ENCODE measurements at places on chromosomes 3 and 15.

- DNase-seq = no peak
Observed at GRCh38 chr15:78179906-78180305, 30.7 kb downstream of the IDH3A start.

- DNase-seq = no peak
Observed at GRCh38 chr3:177676148-177676547, 478.9 kb upstream of the TBL1XR1 start.

GRCh38 chr3:47874438-47874837 is 71.5 kb downstream of the DHX30 start:
- DNase-seq = no peak

DNA sequence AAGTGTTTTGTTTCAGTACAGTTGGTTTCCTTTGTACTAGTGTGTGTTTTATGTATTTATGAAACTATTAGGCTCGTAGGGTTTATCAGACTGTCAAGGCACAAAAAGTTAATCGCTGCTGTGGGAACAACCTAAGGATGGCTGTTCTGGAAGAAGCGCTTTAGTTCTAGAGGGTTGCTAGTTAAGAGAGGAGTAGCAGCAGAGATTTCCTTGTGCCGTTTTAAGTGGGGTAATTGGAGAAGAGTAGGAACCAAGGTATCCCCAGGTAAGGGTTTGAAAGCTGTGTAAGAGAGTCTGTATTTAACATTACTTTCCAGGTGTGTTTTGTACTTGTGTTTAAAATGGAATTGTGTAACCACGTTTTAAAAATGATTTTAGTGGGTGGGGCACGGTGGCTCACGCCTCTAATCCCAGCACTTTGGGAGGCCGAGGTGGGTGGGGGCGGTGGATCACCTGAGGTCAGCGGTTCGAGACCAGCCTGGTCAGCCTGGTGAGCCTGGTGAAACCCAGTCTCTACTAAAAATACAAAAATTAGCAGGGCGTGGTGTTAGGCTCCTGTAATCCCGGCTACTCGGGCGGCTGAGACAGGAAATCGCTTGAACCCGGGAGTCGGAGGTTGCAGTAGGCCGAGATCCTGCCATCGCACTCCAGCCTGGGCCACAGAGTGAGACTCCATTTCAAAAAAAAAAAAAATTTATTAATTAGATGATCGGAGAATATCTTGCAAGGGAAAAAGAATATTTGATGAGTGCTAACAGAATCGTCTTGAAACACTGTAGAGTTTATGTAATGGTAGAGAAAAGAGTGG is 2.6 kb downstream of the MORF4L1 start:
- DNase-seq = no peak

- peak; percentile 33 for DNase-seq
Observed at GRCh38 chr3:17038900-17039553, 154.3 kb downstream of the PLCL2 start.

DNA sequence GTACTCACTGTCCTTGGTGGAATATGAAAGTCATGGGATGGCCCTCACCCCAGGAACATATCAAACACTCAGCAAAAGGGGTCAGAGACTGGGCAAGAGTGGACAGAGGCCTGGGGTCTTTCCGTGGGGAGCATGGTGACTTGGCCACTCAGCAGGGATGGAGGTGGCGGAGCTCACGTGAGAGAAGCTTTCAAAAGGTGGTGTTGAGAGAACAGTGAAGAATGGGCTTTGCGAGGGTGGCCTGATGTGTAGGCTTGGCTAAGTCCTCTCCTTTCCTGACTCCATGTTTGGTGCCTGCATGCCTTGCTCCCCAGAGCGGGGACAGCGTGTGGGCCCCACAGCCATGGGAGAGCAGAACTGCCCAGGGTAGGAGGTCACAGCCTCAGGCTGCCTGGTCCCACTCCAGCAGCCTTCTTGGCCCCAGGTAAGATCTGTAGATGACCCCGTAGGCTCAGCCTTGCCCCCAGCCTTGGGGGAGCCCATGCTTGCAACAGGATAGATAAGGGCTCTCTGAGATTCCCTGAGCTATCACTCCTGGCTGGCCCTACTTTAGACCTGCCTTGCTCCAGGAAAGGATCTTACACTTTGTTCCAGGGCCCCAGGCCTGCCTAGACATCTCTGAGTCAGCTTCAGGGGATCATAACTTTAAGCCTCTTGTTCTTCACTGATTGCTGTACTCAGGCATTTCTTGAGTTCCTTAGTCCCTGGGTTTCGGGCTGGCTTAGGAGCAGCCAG is 17.0 kb downstream of the RPLP1 start:
- peak; percentile 74 for DNase-seq

GRCh38 chr15:74319138-74319460 is 48.3 kb downstream of the CYP11A1 start:
- no peak for DNase-seq

- no peak for DNase-seq
Observed at GRCh38 chr15:62653122-62653521, 389.4 kb upstream of the TPM1 start.

DNA sequence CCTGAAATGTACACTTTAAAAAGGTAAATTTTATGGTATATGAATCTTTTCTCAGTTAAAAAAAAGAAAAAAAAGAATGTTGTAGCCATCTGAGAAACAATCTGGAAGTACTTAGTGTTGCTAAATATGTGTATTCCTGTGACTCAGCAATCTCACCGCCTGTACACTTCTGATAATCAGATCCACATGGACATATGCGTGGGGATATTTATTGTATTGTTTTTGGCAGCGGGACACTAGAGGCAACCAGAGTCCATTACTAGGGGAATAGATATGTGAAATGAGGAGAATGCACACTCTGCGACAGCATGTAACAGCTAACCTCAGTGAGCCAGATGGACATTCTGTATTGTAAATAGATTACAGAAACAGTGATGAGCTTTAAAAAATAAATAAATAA is 65.4 kb downstream of the AQP9 start:
- no peak for DNase-seq

GRCh38 chr15:88267720-88268119 is 11.2 kb upstream of the NTRK3 start:
- DNase-seq = no peak

DNA sequence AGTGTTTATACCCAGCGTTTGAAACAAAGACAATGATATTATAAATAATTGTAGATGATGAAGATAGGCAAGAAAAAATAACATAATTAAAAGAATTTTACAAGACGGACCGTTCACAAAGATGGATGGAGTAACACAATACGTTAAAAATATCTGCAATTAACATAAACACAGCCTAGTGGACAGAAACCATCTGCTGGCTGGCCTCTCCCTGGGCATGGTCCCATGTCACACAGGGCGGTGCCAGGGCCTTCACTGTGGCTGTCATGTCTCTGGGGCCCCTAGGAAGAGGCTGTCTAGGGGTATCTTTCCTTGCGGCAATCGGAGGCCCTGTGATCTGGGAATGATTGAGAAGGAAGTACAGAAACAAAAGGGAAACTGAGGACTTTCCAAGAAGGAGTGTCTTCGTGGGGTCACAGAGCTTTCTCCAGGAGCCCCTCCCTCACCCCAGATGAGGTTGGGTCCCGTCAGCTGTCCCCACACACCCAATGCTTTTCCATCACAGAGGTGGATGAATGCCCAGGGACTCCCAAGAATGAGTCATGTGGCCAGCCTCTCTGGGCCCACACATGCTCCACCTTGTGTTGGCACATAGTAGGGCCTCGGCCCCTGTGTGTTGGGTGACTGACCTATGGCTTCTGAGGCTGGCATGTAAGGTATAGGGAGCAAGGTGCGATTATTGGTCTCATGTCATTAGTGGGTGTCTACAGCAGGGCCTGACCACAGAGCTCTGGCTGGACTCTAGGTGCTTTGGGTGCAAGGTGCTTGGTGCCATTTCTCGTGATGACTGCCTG is 87.1 kb downstream of the DNAJB8 start:
- DNase-seq = no peak

- DNase-seq = no peak
Observed at GRCh38 chr15:89486726-89487050, 9.7 kb downstream of the RHCG start.

DNA sequence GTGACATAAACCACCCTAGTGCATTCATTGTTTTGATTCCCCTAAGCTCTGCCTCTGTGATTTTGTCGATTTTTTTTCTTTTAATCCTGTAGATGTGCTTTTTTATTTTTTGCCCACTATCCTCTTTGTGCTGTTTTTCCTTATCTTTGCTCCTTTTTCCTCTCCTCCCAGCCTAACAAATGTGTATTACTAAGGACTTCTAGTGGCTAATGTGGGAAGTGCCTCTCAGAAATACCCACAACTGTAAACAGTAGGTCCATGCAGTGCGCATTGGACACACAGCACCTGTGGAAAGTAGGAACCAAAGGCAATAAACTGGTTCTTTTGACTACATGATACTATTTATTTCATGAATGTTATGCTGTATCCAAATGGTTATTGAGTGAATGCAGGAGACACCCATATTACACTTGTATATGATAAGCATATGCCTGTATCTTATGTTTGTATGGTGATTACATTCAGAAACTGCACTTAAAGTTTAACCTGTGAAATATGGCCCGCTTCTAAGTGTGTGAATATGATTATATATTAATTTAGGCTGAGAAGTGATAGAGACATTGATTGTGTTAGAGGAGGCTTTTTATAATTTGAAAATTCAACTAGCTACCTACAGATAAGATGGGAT is 147.8 kb downstream of the PLCL2 start:
- DNase-seq = peak; percentile 37

DNA sequence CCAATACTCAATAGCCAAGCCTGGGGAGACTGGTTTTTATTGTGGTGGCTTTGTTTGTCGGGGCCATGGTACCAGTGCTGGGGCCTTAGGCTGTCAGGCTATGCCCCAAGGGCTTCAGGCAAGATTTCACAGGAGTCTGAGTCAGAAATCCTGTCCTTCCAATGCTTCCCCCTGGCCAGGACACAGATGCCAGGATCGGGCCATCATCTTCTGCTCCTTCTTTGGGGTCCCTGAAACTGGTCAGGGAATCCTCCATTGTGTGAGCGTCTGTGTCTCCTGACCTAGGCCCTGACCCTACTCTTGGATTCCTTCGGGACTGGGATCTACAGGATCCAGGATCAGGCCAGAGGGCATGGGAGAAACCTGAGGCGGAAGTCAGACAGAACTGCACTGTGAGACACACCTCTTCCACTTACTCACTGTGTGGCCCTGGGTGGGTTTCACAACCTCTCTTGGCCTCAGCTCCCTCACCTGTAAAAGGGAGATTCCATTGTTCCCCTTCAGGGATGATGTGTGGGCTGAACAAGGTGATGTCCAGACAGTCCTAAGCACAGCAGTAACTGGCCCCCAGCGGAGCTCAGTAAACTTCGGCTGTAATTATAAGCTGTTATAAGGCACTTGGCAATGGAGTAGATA is 292.7 kb downstream of the UACA start:
- peak; percentile 29 for DNase-seq

DNA sequence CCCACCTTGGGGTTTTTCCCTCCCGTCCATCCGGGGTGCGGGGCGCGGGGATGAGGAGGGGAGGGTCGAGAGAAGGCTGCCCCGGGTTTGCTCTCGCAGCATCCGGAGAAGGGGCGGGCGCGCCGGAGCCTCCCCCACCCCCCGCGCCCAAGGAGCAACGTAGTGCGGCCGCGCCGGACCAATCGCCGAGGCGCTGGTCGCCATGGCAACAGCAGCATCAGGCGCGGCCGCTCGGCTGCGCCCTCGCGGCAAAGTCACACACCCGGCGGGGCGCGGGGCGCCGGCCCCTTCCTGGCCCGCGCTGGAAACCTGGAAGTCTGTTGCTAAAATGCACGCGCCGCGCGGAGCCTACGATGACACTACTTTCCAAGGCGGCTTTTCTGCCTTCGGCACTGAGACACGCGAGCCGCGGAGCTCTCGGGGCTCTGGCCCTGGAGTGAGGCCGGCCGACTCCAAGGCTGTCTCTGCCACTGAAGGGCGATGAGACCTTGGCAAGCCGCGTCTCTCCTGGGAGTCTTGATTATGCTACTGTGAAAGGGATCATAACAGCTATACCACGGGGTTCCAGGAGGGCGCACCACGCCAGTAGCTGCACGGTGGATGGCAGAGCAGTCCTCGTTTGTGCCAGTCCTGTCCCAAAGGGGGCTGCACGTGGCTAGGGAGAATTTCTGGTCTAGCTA is at the start of gene IQSEC1:
TSS of gene IQSEC1 (minus strand) at position 104 of the 680 bp plus-strand sequence. CDS start 415 bp downstream, outside the sequence.
- DNase-seq = no peak

DNA sequence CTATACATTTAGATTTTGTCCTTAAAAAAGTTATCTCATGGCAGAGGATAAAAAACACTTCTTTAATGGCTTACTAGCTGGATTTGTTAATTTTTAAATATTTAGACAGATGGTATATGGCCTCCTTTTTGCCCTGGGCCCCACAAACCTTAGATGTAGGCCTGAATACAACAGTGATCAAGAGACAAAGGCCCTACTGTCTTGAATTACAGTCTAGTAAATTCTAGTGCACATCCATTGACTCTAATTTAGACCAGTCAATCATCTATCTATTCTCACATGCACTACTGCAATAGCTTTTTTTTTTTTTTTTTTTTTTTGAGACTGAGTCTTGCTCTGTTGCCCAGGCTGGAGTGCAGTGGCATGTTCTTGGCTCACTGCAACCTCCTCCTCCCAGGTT is 452.8 kb downstream of the FHIT start:
- no peak for DNase-seq

- peak; percentile 98 for DNase-seq
Observed at GRCh38 chr3:102124282-102124681, 275.0 kb downstream of the NFKBIZ start.

DNA sequence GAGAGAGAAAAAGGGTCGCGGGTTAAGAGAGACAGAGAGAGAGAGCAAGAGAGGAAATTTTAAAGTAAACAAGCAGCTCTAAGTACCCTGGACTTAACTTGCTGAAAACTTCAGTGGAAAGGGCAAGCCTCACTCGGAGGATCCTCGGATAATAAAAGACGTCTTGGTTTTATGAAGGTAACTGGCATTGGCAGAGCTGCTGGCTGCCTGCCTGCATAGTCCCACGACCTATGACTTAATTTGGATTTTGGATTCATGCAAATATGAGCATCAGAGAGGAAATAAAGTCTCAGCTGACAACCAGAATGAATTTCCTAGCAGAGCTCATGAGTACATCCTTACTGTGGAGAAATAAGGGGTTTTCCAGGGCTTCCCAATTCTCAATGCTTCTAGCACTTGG is 95.1 kb upstream of the PDZRN3 start:
- no peak for DNase-seq

- peak; percentile 38 for DNase-seq
Observed at GRCh38 chr3:140288595-140288994, 353.6 kb downstream of the CLSTN2 start.

GRCh38 chr3:42778644-42779043 is 5.6 kb upstream of the CCDC13 start:
- no peak for DNase-seq

DNA sequence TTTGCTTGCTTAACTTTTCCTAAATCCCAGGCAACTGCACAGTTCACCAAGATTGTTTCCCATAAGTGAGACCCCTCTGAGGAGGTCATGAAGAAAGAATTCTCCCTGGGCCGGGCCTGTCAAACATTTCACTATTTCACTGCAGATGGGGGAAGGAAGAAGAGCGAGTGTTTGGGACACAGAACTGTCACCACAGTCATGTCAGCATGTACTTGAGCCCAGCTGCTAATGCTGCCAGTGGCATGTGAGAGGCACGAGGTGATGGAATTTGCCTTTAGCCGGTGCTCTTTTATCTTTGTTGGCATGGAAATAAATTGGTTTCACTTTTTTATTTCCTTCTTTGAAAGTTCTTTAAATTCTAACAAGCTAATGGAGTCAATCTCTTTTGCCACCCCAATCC is 277.9 kb upstream of the GADL1 start:
- no peak for DNase-seq
